A172 (cell line): ENCODE measurements at places on chromosomes 1 and 21. TPM values are rescaled to one million over a fixed set of nuclear protein-coding genes. Genes with fewer than 3 reads are reported as not detected.
A peak's percentile ranks its signal among the peaks of the same experiment; 100 is the strongest.

The TGFB2 gene
- total RNA-seq, result 65.5 and 87.6 TPM in 2 replicates

The IQGAP3 gene
- 58.9 and 66.2 TPM in 2 replicates for total RNA-seq

DNA sequence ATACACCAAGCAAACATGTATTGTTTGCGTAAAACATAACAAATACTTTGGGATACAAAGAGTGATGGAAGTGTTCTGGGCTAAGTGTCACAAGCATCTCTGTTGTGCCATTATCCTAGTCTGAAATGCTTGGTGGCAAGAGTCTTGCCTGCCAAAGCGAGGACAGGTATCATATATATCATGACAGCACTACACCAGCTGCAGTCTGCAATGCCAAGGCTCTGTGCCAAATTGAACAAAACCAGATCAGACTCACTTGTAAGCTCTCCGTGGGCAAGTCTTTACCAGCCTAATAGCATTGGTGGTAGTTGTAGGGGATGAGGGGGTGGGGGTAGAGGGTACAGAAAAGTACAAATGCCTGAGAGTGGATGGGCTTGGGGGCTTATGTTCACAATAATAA, 119.2 kb downstream of the RWDD3 start:
- no peak for DNase-seq

- DNase-seq, result peak; percentile 62
These were observed 280.5 kb upstream of the SGIP1 start for GRCh38 chr1:66253330-66253921.

DNA sequence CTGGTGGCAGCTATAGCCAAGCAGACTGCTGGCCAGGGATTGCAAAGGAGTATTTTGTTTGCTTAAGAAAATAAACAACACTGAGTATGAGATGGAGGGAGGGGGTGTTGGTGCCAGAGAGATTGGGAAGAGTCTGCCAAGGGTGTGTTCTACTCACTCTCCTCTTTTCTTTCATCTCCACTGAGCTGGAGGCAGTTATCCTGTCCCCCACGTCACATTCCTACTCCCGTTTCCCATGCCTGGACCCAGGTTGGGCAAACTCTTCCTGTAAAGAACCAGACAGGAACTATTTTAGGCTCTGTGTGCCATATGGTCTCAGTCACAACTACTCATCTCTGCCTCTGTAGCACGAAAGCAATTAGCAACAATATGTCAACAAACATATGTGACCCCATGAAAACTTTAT, 1.4 kb upstream of the IL24 start:
- peak; percentile 41 for DNase-seq

DNA sequence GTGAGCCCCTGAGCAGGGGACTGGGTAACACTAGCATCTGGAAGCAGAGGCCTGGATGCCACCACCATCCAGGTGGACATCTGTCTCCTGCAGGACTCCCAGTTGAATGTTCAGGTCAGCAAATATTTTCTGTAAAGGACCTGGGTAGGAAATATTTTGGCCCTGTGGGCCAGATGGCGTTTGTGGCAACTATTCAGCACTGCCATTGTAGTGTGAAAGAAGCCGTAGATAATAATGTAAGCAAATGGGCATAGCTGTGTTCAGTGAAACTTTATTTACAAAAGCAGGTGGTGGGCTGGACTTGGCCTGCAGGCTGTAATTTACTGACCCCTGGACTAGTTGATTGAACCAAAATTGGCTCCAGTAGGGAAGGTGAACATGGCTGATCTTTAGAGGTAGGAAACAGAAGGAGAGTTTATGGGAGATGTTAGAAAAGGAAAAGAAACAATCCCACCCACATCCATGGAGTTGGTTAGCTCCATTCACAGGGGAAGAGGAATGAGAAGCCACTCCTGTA, 20.0 kb upstream of the CD101 start:
- DNase-seq, result no peak

DNA sequence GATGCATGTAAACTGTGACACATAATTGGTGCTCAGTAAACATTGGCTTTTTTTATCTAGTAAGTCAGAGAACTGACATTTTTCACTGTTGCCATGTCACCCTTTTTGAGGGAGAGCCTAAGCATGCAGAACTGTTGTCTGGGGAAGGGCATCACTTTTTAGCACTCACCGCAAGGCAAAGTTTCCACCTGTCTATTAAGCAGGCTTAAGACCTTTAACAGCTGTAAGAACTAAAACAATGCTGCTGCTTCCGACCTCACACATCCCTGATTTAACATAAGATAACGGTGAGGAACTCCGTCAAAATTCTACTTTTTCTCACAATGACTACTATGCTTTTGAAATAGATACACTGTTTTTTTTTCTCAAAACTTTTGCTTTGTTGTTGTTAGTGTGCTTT, 554.8 kb downstream of the NUF2 start:
- no peak for DNase-seq

- DNase-seq, result no peak
These were observed 19.4 kb downstream of the MECR start for GRCh38 chr1:29211086-29212030.

The DDR2 gene
- 73.0 and 84.2 TPM in 2 replicates for total RNA-seq

DNA sequence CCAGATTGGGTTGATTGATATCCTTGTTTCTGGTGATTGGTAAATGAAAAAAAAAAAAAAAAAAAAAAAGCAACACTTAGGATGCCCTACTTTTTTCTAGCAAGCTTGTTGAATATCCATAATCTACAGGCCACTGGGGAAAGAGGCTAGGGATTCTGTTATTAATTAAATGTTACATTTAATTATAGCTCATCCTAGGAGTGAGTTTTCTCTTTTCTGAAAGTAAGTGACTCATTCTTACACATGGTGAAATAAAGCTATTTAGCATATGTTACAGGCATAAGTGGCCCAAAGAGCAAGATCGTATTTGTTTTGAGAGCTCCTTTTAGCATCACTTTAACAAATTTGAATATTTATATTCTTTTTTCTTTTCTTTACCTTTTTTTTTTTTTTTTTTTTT, 94.5 kb downstream of the FNBP1L start:
- no peak for DNase-seq

- peak; percentile 39 for DNase-seq
These were observed 202.9 kb downstream of the TBX15 start for GRCh38 chr1:118785246-118785645.

- no peak for DNase-seq
These were observed 114.9 kb downstream of the SEC16B start for GRCh38 chr1:177854951-177855350.

The TMEM125 gene
- total RNA-seq, result not detected in 2 replicates

The FCRL6 gene
- 0.24 TPM in 1 of 2 replicates, not detected in the other for total RNA-seq

The SPATA45 gene
- 1.5 TPM in 1 of 2 replicates, not detected in the other for total RNA-seq

The JUN gene
- total RNA-seq, result 73.6 and 82.2 TPM in 2 replicates

DNA sequence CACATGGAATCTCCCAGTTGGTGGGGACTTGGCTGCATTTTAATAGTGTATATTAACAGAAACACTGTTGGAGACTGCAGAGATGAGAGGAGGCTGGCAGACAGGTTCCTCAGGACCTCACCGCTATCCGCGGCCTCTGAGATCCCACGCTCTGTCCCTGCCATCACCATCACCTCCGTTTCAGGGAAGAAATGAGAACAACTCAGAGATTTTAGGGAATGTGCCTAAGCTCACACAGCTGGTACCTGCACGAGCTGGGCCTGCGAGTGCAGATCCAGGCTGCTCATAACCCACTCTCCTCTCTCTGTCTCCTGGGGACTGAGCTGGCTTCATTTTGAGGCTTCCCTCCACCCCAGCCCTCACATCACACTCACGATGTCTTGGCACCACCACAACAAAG, 62.0 kb downstream of the UMODL1 start:
- DNase-seq, result no peak

The PLA2G2D gene
- not detected in 2 replicates for total RNA-seq

DNA sequence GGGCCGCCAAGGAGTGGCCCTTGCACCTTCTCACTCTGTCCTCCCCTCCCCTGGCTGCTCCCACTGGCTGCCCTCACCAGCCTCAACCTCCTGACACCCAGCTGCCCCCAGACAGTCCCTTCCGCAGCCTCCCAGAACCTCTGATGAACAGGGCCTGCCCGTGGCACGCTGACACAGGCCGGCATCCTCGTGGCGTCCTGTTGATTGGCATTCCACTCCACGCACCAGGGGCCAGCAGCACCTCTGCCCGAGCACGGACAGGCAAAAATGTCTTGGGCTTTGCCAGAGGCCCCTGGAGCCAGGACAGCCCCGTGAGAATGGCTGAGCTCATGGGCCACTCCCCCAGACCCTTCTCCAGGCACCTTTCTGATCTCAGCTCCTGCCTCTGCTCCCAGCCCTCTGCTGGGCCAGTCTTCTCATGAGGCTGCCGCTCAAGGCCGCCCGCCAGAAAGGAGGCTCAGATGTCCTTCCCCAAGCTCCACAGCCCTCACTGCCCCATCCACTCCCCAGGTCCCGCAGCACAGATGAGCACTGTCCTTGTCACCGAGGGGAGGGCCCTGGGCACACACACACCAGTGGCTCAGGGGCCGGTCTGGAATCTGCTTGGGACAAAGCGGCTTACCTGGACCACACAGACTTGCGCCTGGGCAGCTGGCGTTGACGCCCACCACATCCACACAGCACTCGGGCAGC, 15.8 kb upstream of the RNF223 start:
- no peak for DNase-seq

The FMOD gene
- total RNA-seq, result not detected in 2 replicates

The FAM229A gene
- 0.34 and 0.45 TPM in 2 replicates for total RNA-seq

- DNase-seq, result no peak
These were observed 61.2 kb upstream of the ETV3 start for GRCh38 chr1:157199421-157199755.

DNA sequence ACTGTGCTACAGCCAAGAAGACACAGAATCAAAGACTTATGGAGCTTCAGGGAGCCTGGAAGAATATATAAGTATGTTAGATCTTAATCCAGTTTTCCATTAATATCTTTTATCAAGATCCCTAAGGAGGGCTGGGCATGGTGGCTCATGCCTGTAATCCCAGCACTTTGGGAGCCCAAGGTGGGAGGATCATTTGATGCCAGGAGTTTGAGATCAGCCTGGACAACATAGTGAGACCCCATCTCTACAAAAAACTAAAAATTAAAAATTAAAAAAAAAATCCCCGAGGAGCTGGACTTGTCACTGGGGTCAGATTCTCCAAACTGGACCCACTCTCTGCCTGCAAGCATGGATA, 113.9 kb upstream of the CDC42BPA start:
- DNase-seq, result no peak

DNA sequence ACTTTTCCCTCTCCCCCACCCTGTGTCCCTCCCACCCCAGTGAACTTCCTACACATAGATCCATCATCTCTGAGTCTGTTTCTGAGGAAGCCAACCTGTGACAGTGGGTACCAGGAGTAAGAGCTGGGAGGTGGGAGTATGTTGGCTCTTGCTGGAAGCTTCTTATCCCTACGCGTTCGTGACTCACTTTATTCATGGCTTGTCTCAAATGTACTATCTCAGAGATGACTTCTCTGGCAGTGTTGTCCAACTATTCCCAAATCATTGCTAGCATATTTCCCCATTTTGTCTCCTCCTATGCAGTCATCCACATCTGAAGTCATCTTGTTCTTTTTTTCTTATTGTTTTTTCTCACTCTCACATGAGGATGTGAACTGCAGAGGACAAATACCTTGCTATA, 88.0 kb downstream of the HIVEP3 start:
- no peak for DNase-seq

DNA sequence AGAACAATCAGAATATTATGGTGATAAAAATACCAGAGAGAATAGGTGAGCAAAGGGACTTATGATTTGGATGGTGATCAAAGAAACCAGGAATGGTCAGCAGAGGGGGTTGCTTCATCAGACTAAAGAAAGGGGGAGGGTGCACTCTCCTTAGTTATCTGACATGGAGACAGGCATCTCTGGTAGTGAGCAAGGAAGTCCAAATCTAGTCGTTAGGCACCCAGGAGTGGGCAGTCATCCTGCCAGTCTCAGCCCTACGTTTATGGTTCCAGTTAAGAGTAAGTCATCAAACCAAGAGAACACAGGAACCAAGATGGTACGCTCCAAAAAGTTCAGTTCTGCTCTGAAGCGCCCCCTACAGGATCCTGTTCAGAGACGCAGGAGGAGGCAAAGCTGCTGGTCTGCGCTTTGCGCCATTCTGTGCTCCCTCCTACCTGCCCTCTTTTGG, 28.6 kb downstream of the EBNA1BP2 start:
- DNase-seq, result peak; percentile 22

DNA sequence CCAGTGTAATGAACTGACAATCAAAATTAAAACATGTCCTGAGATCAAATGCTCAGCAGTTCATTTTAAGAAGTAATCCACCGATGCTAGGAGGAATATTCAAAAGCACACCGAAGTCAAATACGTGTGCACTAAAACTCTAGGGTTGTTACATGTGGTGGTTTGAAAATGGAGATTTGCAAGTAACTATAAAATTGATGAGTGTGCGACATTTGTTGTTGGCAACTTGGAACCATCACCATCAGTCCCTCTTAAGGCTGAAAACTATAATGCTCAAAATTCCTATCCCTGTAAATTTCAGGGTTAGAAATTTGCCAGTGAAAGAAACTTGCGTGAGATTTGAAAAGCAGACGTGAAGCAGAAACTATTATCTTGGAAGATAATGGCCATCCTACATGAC, 13.3 kb upstream of the SGIP1 start:
- no peak for DNase-seq

- DNase-seq, result no peak
These were observed 454 bp upstream of the NENF start for GRCh38 chr1:212432272-212432660.

GRCh38 chr1:53368314-53369033, 40.6 kb upstream of the LRP8 start:
- DNase-seq, result no peak

The LRRIQ3 gene
- total RNA-seq, result 2.7 and 3.0 TPM in 2 replicates

The PCP4 gene
- 0.67 TPM in 1 of 2 replicates, not detected in the other for total RNA-seq

DNA sequence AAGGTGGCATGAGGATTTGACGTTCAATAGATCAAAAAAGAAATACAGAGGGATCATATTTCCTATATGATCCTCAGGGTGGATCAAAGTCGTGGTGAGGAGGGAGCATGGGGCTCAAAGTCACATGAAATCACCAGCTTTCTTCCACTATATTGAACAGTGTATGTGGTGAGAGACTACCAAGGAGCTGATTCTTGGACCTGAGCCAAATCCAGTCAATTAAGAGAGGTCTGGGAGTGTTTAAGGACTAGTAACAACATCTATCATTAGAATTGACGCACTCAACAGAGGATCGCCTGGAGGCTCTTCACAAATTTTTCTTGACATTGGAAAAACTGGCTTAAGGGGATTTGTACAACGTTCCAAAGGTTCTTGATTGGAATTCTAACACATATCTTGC, 267.7 kb upstream of the PROX1 start:
- no peak for DNase-seq

GRCh38 chr21:35478161-35479064, 429.3 kb upstream of the RUNX1 start:
- DNase-seq, result peak; percentile 70

The ANGPTL1 gene
- total RNA-seq, result not detected in 2 replicates

The LORICRIN gene
- not detected in 2 replicates for total RNA-seq

- DNase-seq, result no peak
These were observed 8.3 kb downstream of the NFIA start for GRCh38 chr1:61090546-61091202.
